T-helper 1 cell (primary cell): ENCODE measurements at places on chromosomes 3 and 15.

GRCh38 chr3:54212723-54213122, 90.4 kb downstream of the CACNA2D3 start:
- no peak for DNase-seq

GRCh38 chr3:115488409-115488808, 134.9 kb upstream of the GAP43 start:
- DNase-seq: no peak

- no peak for DNase-seq
These were observed 96.7 kb downstream of the ADCY5 start for GRCh38 chr3:123352134-123352554.

- no peak for DNase-seq
These were observed 1060.4 kb downstream of the ZPLD1 start for GRCh38 chr3:103495186-103495585.

DNA sequence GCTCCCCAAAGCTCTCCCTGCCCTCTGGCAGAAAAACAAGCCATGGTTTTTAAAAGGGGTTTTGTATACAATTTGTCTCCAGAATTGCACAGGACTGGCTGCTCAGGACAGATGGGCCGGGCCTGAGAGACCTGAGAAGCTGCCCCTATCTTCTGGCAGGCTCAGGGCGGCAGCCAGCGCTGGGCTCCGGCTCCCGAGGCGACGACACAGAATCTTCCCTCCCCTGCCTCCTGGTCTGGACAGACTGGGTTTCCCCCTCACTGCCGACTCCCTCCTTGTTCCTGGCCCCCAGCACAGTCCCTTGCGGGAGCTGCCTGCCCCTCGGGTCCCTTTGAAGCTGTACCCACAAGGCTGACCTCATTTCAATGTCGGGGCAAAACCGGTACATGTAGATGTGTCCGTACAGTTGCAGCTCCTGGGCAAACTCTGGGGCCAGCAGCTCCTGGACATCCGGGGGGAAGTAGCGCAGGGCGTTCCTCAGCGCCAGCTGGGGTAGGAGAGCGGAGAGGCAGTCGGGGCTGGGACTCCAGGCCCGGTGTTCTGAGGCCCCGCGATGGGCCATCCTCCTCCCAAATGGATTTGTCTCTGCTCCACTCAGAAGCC, 7.2 kb downstream of the UROC1 start:
- no peak for DNase-seq

DNA sequence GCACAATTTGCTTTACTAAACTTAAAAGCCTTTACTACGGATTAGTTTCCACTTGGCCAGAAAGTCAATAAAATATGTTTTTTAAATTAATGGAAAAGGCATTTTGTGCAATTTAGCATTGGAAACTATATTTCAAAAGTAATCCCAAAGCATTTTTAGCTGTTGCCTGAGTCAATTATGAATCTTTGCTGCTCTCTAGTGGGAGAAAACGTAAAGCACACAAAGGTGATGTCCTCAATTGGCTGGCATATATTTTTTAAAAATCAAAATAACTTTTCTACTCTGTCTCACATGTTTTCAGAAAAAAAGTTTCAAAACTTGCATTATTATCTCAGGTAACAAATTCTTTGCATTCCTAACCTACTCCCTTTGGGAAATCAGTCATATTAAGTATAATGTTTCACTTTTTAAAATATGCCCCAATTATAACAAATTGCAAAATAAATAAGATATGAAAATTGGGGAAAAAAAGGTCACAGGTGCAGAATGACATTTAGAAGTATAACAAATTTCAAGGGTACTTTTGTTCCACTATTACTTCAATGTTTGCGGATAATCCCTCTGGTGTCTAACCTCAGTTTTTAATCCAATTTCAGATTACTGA, 47.2 kb upstream of the TEX55 start:
- no peak for DNase-seq

GRCh38 chr3:22475665-22476240, 724.7 kb upstream of the ZNF385D start:
- no peak for DNase-seq
